Prostate gland (tissue), 2 donors: ENCODE measurements at places on chromosomes 6 and 20. TPM values are rescaled to one million over a fixed set of nuclear protein-coding genes. Genes with fewer than 3 reads are reported as not detected.

GGTLC1 gene
- total RNA-seq: not detected

GNL1 gene
- 38.3 TPM for total RNA-seq

ABRACL gene
- 52.8 TPM for total RNA-seq

HDGFL1 gene
- total RNA-seq: not detected

BTN1A1 gene
- total RNA-seq: 0.23 TPM

OR2J3 gene
- 0.09 TPM for total RNA-seq

GNMT gene
- total RNA-seq: 14.7 TPM

CRISP3 gene
- 0.28 TPM for total RNA-seq

MUC21 gene
- total RNA-seq: 0.28 TPM

BCAS4 gene
- 11.4 TPM for total RNA-seq

TCF15 gene
- total RNA-seq: 0.55 TPM

HLA-DQA1 gene
- total RNA-seq: 3.7 TPM

RAET1E gene
- total RNA-seq: 0.23 TPM

RAD21L1 gene
- total RNA-seq: 3.0 TPM

HLA-DRB1 gene
- total RNA-seq: 14.7 TPM

CRYBG1 gene
- total RNA-seq: 75.4 TPM

C2 gene
- total RNA-seq: 16.0 TPM

B4GALT5 gene
- total RNA-seq: 17.8 TPM

PRKN gene
- 21.2 TPM for total RNA-seq

MUC22 gene
- not detected for total RNA-seq

LY6G5C gene
- 1.6 TPM for total RNA-seq

FAM210B gene
- total RNA-seq: 66.5 TPM

CCDC170 gene
- total RNA-seq: 0.32 TPM
